Midbrain (tissue), 1 donor: ENCODE measurements at places on chromosomes 12 and 14.
A peak's percentile ranks its signal among the peaks of the same experiment; 100 is the strongest.

GRCh38 chr12:46916796-46917419 lies 91.1 kb upstream of the SLC38A4 start:
- DNase-seq, result no peak

- no peak for DNase-seq
Observed at GRCh38 chr12:99809909-99810308, 162.4 kb downstream of the GARIN6 start.

DNA sequence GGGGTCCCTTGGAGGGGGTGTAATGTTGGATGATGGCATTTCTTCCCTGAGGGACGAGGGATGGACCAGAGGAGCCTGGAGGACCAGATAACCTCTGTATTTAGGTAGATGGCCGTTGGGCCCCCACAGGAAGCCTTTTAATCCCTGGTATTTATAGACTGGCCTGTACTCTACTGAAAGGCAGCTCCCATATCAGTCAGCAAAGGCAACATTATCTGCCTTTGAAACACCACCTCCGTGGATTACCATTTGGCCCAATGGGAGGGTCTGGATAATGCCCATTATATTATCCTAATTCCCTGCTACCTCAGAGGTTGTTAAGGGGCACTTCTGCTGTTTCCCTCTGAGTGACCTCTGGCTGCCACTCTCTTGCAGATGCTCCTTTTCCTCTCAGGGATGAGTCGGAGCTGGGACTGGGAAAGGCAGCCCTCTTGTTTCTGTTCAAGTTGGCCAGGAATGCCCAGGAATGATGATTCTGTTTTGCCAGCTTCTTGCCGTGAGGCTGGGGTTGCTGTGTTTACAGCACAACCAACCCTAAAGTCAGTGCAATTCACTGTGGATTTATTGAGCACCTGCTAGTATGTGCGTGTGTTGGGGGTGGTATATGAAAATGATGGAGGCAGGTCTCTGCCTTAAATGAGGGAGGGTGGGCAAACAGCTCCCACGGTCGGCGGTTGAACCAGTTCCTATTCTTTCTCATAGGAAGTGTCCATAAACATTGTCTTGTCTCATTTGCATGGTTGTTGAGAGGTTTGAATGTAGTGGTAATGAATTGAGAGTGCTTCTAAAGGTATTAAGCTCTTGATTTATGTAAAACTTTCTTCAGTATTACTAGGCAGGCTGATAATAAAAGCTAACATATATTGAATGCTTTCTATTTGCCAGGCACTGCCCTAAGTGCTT lies 18.1 kb downstream of the SUSD6 start:
- no peak for DNase-seq

DNA sequence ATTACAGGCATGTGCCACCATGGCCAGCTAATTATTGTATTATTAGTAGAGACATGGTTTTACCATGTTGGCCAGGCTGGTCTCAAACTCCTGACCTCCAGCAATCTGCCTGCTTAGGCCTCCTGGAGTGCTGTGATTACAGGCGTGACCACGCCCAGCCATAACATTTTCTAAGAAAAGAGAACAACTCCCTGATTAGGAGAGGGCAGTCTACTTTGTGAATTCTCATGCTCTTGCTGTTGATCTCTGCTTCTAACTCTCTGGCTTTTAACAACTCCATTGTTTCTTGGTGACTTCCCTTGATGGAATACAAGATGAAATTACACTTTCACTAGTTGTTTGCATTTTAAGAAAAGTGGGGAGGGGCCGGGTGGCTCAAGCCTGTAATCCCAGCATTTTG lies 33.6 kb downstream of the SSH1 start:
- no peak for DNase-seq

DNA sequence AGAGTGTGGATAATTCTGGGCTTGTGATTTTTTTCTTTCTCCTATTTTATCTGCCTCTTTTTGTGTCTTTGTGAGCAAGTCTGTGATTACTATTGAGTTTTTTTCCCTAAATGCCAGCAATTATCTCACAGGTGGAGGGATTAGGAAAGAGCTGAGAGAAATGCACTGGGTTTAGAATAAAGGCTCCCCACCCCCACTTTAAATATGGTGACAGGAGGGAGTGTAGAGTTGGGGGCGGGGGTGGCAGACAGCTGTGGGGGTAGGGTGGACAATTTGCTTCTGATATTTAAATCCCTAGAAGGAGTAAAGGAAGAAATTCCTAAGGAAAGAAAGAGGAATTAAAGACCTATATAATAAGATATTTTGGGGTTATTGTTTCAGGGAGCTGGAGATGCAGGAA lies 145.9 kb downstream of the NRXN3 start:
- no peak for DNase-seq

GRCh38 chr12:100827901-100828520 lies 33.4 kb downstream of the ANO4 start:
- DNase-seq, result peak; percentile 17

DNA sequence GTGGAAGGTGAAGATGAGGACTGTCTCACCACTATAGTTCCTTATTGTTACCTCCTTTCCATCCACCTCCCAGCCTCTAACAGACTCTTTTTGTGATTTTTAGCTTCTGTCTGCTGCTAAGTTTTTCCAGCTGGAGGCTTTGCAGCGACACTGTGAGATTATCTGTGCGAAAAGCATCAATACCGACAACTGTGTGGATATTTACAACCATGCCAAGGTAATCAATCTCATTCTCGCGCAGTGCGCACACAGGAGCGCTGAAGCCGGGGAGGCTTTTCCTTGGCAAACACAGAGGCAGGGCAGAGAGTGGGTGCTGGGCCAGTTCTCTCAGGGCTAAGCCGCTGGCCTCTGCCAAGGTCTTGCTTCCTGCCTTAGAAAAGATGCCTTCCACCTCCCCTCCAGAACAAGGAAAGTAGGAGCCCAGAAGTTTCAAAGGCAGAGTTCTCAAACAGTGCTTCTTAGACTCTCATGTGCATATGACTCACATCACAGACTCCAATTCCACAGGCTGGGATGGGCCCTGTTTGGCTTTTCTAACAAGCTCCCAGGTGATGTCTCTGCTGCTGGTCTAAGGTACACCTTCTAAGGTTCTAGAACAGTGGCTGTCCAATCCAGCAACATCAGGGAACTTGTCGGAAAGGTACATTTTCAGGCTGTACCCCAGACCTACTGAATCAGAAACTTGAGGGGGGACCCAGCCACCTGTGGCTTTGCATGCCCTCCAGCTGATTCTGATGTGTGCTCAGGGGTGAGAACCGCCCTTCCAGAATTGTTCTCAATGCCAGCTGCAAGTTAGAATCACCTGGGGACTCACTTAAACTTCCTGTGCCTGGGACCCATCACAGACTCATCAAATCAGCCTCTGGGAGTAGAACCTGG lies 33.8 kb upstream of the PWP1 start:
- DNase-seq, result peak; percentile 27

DNA sequence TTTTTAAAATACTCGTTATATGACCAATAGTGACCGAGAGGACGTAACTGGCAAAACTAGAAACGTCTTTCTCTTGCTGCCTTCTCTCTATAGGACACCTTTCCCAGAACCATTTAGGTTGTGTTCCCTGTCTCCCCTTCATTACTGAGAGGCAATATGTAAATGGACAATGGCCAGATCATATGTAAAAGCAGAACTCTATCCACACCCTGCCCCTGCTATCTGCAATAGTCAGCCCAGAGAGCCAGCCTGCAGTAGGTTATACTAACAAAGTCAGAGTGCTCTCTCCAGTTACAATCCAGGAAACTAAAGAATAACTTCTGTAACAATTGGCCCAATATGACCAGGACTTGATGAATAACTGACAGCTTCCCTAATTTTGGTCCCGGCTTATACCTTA lies 216.8 kb downstream of the ANO6 start:
- DNase-seq, result no peak

DNA sequence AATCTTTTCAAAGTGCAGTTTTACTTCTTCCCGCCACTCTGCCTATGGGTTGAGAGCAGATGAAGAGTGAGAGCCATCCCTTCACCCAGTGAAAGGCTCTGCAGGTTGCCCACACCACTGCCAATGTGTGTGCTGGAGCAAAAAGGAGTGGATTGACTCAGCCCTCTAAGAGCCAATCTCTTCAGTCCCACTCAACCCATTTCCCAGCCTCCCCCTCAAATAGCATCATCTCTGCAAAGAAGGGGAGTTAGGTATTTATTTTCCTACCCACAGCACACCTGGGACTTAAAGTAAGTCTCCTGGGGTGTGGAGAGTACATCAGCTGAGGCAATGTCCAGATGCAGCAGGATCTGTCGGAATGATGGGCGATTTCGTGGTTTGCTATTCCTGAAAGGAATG lies 15.3 kb downstream of the MAP3K12 start:
- no peak for DNase-seq

- DNase-seq, result no peak
Observed at GRCh38 chr14:97824218-97824617, 1027.0 kb downstream of the VRK1 start.

DNA sequence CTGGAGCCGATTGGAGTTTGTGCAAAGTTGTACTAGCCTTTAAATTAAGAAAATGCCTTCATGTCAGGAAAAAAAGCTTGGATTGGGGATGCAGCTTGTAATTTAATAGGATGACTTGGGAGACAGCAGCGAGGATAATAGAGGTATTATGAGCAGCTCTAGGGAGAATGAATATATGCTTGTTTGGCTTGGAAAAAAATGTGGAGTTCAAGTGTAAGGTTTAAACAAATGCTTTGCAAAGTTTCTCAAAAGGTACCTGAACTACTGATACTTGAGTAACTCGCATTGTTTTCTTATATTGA lies 65.3 kb upstream of the RASSF3 start:
- DNase-seq, result no peak

GRCh38 chr12:25082628-25083027 lies 112.3 kb downstream of the DNAI7 start:
- DNase-seq, result no peak

- DNase-seq, result no peak
Observed at GRCh38 chr12:43290836-43291235, 261.2 kb downstream of the ADAMTS20 start.

DNA sequence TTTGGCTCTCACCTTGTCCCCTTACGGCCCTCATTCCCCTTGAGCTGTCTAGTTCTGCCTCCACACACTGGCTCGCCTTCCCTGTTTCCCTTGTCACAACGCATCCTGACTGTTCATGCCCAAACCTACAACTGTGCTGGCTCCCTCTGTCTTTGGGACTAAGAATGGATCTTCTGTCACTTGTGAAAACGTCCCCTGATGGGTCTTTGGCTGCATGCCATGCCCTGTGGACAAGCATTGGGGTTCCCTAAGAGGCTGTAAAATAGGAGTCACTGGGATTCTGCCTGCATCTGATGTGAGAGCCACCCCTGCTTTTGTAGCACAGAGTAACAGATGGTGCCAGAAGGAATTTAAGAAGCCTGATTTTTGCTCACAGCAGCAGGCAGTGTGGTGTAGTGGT lies 285.3 kb upstream of the CRY1 start:
- DNase-seq, result no peak

DNA sequence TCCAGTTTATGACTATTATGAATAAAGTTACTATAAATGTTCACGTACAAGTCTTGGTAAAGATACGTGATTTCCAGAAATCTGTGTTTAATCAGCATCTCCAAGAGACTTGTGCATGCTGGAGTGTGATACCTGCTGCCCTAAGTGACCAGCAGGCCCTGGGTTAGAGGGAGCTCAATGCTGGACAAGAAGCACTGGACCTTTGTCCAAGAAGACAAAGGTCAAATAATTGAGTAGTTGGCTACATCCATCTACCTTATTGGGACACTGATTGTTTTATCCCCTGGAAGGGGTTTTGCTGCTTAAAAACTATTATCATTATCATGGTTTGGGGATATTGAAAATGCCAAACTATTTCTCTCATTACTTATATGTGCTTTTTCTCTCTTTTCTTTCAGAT lies 37.0 kb upstream of the CHST11 start:
- DNase-seq, result no peak

GRCh38 chr14:50532502-50533240 lies at the start of gene MAP4K5:
MAP4K5 (minus strand) TSS chr14:50532569; CDS start chr14:50532049, 520 bp downstream.
- peak; percentile 94 for DNase-seq

DNA sequence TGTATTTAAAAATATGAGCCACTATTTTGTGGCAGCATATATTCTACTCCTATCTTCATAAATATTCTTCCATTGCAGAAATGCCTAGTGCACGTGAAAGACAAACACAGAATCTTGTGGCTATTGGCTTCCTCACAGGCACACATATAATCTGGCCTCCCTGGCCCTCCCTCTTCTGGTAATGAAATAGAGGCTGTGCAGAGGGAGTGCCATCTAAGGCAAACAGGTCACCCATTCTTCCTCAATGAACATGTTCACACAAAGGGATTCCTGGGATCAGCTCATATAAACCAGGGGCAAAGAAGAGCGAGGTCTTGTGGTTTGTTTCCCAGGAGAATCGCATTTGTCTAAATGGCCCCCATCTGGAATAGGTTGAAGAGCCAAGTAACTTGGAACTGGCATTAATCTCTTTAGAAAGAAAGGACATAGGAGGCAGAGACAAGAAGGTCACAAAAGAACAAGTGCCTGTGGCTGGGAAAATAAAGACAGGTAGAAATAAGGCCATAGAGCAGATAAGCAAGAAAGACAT lies 171.6 kb upstream of the PTPRQ start:
- no peak for DNase-seq

DNA sequence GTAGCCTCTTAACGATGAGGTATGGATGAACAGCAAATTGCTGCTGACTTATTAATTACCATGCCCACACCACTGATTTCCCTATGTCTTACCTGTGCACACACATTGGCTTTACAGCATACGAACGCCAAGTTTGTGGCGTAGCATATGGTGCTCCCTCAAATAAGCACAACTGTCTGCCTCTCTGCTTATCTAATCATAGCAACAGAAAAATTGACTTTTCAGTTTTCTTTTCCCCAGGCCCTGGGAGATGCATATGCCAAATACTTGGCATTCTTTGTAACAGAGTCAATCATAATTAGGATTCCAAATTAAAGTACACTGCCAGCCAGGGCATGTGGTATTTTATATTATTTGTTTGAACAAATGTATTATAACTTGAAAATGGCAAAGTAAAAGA lies 625.5 kb downstream of the DIO2 start:
- DNase-seq, result no peak

GRCh38 chr14:72573725-72574417 lies 320.0 kb downstream of the DPF3 start:
- DNase-seq, result peak; percentile 3

- no peak for DNase-seq
Observed at GRCh38 chr14:39827901-39828655, 395.8 kb upstream of the FBXO33 start.

DNA sequence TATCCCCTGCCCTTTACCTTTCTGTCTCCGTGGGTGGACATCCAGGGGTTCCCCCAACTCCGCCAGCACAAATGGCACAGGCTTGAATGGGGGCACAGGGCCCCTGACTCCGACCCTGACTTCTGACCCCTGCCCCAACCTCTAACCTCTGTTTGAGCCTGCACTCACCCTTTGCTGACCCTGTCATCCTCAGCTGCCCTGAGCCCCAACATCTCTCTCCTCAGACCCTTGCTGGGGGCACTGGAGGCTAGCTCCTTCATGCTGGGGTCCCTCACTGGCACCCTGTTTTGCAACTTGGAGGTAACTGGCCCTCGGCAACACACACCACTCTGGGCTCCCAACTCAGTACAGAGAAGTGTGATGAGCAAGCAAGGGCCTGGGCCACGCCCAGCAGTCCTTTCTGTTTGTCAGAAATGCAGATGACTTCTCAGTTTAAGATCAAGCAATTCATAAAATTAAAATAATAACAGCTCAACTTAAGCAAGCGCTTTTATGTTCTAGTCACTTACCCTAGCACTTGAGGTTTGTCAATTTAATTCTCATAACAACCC lies 2.1 kb downstream of the IFI27 start:
- no peak for DNase-seq
